ENCODE measurements at places on chromosomes 1 and 21.

- DNase-seq, result no peak
These were observed 16.2 kb upstream of the PDXK start for GRCh38 chr21:43702785-43703034.

GRCh38 chr21:42163511-42163863 is 55.5 kb upstream of the ABCG1 start:
- no peak for DNase-seq

DNA sequence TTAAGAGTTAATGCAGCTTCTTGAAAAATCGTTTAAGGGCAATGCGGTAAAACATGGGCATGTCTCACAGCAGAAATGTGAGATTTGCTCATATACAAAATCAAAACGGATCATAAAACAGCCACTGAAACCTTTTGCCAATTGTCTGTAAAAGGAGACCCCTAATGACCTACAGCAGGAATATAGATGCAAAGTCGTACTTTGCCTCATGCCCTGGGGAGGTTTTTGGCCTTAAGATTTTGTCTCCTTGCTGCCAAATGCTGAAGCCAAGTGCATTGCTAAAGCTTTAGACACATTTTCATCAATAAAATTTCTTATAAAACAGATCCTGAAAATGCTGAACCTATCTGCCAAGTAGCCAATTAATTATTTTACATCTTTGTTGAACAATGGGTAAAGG is 226.9 kb downstream of the TGFB2 start:
- DNase-seq, result no peak

DNA sequence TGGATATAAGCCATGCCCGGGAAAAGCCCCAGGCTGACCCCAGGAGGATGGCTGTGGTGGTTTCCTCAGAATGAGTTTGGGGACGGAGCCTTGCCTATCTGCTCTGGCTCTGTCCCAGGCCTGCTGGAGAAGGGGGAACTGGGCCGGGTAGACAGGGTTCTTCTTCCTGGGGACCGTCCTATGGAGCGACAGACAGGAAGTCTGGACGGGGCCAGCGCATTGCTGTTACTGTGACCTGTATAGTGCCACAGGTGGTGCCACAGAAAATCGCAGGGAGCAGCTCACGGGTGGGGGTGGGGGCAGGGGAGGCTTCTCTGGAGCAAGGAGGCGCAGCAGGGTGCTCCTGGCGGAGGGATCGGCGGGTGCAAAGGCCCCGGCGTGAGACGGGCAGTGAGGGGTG is 36.4 kb downstream of the CFAP74 start:
- no peak for DNase-seq

DNA sequence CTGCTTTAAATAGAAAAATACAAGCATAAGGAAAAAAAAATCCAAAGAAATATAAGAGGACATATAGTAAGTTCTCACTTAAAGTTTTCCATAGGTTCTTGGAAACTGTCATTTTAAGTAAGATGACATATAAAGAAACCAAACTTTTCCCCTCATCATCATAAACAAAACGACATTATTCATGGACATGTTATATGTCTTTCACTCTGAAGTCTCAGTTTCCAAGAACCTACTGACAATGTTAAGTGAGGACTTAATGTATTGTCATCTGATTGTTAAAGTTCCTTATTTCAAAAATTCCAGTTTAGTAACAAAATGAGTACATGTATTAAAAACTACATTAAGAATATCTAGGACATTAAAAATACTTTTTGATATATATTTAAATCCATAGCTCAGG is 69.6 kb upstream of the GFI1 start:
- DNase-seq, result no peak

DNA sequence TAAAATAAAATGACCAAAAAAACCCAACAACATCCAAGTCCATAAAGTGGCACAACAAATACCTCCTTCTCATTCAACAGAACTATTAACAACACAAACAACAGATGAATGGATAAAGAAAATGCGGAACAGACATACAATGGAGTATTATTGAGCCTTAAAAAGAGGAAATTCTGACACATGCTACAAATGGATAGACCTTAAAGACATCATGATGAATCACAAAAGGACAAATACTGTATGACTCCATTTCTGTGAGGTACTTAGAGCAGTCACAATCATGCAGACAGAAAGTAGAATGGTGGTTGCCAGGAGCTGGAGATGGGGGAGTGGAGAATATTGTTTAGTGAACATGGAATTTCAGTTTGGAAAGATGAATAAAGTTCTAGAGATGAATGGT is 42.6 kb downstream of the EYA3 start:
- no peak for DNase-seq

- DNase-seq, result no peak
These were observed 60.6 kb upstream of the ETV3 start for GRCh38 chr1:157198619-157199420.

- no peak for DNase-seq
These were observed 245.0 kb upstream of the B3GALT2 start for GRCh38 chr1:193431265-193431977.

All from NT2/D1 (cell line).